CD4-positive, alpha-beta T cell treated with Interleukin-17A for 1 hour (primary cell): ENCODE measurements at places on chromosomes 16 and 17.

DNA sequence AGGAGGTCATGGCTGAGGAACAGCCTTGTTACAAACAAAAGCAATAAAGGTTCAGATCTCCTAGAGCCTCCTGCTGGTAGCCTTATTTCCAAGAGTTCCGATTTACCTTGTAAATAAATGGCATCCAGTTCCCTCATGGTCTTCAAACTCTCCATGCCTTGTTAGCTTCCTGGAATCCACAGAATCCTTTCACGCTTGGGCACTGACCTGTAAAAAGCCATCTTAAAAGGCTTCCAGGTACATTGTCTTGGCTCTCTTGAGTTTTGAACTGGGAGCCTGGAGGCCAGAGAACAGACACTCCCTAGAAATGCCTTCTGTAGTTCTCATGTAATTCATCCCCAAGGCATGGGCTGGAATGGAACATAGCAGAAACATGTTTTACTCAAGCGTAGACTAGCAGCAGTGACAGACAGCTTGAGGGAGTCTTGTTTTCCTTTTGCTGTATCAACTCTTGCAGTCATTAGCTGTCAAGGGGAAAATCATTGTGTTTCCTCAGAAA lies 207.9 kb downstream of the SNX29 start:
- DNase-seq, result no peak

GRCh38 chr17:15920758-15921239 lies 24.1 kb upstream of the ADORA2B start:
- no peak for DNase-seq

- no peak for DNase-seq
Measured at GRCh38 chr17:55632893-55633292, 89.8 kb downstream of the TMEM100 start.

DNA sequence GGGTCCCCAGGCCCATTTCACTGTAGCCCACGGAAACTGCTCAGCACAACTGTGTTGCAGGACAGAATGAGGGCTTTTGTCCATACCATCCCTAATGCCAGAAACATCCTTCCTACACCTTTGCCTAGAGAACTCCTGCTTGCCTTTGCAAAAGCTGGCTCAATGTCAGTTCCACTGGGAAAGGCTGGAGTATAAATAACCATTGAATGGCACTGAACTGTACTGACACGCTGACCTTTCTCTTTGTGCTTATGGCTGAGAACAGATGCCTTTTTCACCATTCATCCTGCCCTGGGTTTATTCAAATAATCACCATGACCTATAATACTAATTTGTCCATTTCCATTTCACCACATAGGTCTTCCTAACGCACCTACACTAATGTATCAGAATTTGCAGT lies 300.3 kb downstream of the XYLT1 start:
- DNase-seq, result no peak
